ENCODE measurements at places on chromosomes 1 and 21.

DNA sequence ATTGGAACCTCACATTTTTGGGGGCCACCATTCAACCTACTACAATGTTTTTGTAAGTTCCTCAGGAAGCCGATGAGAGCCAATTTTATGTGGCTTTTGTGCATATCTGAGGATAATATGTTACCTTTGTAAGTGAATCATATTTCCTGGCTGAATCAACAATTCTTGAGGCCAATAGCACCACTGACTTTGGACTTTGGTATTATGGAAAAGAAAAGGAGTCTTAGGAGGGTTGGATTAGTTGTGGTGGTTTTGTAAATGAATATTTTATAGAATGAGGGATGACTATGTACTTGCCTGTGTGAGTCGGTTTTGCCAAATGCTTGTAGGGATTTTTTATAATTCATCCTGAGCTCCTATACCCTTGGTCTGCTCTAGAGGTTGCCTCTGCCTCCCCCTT lies 181.5 kb upstream of the HMGB4 start:
- no peak for DNase-seq

- no peak for DNase-seq
These were observed 57.3 kb upstream of the DIRAS3 start for GRCh38 chr1:68107771-68108170.

- no peak for DNase-seq
These were observed 576 bp downstream of the ZFP69 start for GRCh38 chr1:40477678-40478053.

DNA sequence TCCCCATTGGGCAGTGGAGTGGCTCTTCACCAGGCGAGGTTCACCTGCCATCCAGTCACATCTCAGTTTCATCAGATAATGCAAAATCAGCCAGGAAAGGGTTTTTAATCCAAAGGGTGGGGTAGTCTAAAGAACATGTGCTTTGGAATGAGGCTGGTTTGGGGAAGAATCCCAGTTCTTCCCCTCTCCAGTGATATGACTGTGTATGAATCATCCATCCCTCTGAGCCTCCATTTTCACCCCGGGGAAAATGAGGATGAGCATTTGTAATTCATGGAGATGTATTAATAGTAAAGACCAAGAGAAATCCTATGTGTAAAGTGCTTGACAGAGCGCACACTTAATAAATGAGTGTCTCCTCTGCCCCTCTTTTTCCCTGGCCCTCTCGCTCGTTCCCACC lies 215.1 kb upstream of the FGGY start:
- DNase-seq = no peak

- DNase-seq = no peak
These were observed 202.1 kb downstream of the NCAM2 start for GRCh38 chr21:21200103-21200938.

DNA sequence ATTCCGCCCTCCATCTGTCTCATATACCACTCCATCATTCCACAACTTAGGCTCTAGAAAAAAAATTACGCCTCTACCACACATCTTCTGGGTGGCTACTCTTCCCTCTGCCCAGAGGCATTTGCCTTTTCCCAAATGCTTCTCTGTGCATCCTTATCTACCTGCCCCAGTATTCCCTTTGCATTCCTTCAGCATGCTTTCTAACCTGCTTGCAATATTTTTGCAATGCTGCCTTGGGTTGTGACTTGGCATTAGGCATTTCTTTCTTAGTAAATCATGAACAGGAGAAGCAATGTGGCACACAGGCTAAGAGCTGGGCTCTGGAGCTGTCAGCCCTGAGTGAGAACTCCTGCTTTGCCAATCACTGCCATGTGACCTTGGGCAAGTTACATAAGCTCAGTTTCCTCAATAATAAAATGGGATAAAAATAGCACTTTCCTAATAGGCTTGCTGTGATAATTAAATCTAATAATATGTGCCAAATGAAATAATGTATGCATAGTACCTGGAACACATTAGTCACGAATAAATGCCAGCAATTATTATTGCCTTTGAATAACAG lies 276.0 kb downstream of the ASTN1 start:
- DNase-seq = no peak

DNA sequence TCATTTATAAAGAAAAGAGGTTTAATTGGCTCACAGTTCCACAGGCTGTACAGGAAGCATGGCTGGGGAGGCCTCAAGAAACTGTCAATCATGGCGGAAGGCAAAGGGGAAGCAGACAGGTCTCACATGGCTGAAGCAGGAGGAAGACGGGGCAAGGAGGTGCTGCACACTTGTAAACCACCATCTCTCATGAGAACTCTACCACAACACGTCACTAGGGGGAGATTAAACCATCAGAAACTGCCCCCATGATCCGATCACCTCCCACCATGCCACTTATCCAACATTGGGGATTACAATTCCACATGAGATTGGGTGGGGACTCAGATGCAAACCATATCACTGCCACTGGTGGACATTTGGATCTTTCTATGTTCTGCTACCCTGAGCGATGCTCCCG lies 351.4 kb downstream of the NPHP4 start:
- DNase-seq = no peak

- DNase-seq = no peak
These were observed 50.1 kb downstream of the ZNF281 start for GRCh38 chr1:200359610-200360163.

DNA sequence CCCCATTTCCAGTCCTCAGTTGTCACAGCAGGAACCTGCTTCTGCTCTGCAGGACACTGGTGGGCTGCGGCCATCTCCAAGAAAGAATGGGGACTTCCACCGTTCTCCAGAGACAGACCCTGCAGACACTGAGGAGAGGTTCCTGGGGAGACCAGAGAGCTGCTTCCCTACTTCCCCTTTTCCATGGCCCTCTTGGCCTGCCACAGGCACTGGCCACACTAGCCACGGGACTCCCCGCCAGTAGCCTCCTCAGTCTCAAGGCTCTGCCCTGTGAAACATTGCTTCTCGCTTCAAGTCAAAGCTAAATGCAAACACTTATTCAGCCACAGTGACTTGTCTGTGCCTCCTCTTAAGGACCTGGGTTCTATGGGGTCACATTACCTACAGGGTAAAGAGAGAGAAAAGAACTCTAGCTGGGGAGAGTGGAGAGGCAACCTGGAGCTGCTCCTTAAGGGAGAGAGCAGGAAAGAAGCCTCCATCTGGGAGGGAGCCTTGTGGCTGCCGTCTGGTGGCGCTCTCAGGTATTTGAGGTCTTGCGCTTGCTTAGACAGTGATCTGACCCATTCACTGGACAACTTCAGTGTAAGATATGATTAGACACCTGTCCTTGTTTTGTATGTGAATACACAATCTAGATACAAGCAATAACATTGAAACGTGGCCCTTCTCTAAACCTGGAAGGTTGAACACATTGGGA lies 5.4 kb upstream of the SLAMF8 start:
- DNase-seq = no peak

DNA sequence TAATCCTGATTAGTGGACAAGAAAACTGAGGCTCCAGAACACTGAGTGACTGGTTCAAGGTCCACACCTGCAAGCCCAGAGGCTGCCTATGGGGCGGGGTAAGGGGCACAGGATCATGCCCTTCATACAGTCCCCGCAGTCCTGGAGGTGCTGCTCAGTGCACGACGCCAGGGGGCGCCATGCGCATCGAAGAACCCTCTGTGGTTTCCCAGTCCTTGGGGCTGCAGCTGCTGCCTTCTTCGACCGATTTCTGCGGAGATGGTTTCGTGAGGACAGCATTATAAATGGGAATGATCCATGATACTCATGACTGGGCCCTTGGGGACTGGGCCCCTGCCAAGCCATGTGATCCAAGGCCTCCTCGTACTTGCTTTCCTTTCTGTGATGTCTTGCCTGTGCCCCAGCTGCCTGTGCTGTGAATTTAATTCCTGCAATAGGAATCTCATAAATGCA lies 37.1 kb upstream of the ARHGEF10L start:
- DNase-seq = peak; percentile 32
